ENCODE measurements at places on chromosomes 13 and 19.
A peak's percentile ranks its signal among the peaks of the same experiment; 100 is the strongest.

DNA sequence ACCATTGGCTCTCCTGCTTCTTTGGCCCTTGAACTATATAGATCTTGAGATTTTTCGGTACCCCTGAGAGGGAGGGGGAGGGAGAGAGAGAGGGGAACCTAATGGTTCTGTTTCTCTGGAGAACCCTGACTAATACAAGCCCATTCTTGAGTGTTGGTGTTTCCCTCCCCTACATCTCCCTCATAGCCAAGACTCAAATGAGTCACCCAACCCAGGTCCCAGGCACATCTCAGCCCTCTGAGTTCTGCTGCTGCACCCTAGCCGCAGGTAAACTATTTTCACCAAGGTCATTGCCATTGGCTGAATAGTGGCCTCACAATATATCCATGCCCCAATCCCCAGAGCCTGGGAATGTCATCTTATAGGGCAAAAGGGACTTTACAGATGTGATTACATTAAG lies 225.8 kb upstream of the MAB21L1 start:
- no peak for DNase-seq

GRCh38 chr13:20608438-20609020 lies 41.6 kb downstream of the IFT88 start:
- no peak for DNase-seq

- no peak for DNase-seq
These were observed 7.9 kb upstream of the STK24 start for GRCh38 chr13:98584668-98585397.

- no peak for DNase-seq
These were observed 292.4 kb upstream of the TSHZ3 start for GRCh38 chr19:31641591-31641990.

DNA sequence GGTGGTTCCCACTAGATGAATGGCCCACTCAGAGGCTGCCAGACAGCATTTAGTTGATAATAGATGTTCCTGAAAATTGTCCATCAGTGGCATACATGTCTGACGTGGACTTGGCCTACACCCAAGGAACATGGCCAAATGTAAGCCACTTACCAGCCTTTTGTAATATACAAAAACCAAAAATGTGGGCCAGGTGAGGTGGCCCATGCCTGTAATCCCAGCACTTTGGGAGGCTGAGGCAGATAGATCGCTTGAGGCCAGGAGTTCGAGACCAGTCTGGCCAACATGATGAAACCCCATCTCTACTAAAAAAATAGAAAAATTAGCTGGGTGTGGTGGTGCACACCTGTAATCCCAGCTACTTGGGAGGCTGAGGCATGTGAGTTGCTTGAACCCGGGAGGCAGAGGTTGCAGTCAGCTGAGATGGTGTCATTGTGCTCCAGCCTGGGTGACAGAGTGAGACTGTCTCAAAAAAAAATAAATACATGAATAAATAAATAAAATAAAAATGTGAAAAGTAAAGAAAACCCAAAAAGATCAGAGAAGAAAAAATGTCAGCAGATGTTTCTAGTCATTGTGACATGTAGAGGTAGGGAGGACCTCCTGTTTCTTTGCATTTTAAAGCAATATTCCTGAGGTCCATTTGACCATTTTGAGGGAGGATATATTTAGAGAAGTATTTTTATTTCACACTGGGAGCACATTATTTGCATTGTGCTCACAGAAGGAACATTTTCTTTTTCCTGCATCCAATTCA lies 7.1 kb upstream of the WTIP start:
- no peak for DNase-seq

- DNase-seq: peak; percentile 19
These were observed 86.8 kb upstream of the SCEL start for GRCh38 chr13:77448689-77449088.

GRCh38 chr13:107373551-107373950 lies 805.6 kb upstream of the ARGLU1 start:
- peak; percentile 51 for DNase-seq

GRCh38 chr13:48500652-48501197 lies 32.2 kb downstream of the RCBTB2 start:
- DNase-seq: peak; percentile 57

DNA sequence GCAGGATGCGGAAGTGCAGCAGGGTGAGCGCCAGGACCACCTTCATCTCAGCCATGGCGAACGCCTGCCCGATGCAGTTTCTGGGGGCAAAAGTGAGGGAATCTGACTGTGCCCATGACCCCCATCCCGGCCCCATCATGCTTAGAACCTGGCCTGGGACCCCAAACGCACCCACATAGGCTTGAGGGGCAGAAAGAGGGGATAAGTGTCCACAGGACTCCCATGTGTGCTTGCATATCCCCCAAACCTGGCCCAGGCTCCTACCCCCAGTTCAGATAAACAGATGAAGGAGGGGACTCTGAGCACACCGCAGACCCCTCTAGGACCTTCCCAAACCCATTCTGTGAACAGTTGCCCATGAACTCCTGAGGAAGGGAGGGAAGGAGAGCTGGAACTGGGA lies 16.0 kb upstream of the CYP4F2 start:
- no peak for DNase-seq

DNA sequence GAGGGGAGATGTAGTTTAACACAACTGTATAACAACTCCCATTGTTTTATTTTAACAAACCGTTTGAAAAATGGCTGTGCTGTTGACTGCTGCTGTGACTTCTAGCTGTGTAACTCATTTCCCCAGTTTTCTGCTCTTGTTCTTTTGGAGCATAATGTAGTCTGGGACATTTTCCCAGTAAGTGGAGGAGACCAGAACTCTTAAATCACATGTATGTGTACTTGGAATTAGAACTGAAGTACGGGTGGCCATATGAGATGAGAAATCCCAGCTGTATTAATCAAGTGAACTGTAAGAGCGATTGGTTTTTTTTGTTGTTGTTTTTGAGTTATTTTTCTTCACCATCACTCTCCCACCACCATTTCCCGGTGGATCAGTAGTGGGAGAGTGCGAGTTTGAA lies 49.4 kb upstream of the RNF113B start:
- peak; percentile 91 for DNase-seq

DNA sequence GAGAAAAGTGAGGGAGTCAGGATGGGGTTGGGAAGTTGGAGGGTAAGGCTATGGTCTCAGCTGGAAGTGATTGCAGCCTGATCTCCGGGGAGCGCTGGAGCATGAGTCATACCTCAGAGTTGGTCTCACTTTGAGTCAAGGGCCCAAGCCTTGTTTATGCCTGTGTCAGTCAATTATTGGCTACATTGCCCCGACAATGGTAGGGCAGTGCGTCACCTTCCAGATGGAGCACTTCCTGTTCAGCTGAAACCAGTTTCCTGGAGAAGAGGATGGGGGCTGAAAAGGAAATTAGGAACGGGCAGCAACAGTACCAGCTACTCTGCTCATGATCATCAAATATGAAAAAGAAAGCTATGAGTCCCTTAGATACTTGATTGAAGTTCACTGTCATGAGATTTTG lies 60.4 kb downstream of the ADGRE1 start:
- peak; percentile 22 for DNase-seq

DNA sequence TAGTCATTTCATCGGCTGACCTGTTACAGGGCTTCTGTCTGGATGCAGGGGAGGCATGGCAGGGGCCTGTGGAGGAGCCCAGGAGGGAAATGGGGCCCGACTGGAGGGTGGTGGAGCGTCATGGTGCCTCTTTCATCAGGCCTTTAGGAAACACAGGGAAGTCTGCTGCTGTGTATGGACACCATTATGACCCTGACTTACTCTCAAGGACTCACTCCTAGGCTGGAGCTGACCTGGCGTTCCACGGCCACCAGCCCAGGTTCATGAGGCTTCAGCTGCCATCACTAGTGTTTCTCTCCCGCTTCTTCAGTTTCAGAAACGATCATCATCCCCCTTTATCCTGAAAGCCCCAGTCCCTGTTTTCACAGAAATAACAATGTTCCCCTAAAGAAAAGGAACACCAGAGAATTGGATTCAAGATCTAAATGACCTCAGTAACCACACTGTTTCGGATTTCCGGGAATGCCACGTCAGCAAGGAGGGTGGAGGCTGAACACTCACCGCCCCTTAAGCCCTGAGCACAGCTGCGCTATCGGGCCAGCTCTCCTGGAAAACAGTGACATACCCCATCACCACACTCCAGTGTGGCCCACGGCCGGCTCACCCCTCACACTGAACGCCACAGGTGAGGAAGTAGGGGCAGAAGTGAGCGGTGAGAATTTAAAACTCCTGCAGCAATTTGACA lies 67.6 kb downstream of the SOX1 start:
- peak; percentile 36 for DNase-seq

DNA sequence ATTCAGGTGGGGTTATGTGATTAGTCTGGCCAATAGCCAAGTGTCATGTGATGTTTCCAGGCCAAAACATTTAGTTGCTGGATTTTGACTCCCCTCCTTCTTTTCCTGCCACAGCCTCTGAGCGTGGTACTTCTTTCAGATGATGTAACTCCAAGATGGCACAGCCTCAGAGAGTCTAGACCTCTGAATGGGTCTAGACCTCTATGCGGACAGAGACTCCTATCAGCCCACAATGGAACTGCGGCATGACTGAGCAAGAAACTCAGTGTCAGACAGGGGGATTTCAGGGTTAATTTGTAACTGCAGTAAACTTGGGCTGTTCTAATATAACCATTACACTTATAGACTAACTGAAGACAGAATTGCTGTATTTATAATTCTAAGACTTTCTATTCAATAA lies 42.6 kb upstream of the ZDHHC20 start:
- no peak for DNase-seq

DNA sequence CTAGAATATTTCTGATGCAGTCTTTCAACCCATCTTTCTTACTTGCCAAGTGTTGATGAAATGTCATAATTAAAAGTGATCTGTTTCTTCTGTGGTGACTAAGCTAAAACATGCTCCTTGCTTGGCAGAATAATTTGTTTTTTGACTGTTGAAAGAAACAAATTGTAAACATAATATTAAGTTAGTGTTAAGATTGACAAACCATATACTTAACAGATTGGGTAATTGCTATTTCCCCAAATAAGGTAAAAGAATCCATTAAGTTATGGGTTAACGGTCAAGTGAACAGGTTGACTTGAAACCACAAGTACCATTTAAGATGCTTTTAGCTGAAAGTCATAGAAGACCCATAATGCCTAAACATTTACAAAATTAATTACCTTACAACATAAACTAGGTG lies 62.9 kb downstream of the TEX26 start:
- no peak for DNase-seq

- no peak for DNase-seq
These were observed 1.1 kb downstream of the FPR1 start for GRCh38 chr19:51750400-51751094.

- DNase-seq: peak; percentile 32
These were observed 66.5 kb upstream of the USPL1 start for GRCh38 chr13:30551189-30551588.

- DNase-seq: no peak
These were observed 391.0 kb downstream of the FGF9 start for GRCh38 chr13:22061806-22062391.

- DNase-seq: no peak
These were observed 635.3 kb downstream of the UQCRFS1 start for GRCh38 chr19:28577666-28578065.

DNA sequence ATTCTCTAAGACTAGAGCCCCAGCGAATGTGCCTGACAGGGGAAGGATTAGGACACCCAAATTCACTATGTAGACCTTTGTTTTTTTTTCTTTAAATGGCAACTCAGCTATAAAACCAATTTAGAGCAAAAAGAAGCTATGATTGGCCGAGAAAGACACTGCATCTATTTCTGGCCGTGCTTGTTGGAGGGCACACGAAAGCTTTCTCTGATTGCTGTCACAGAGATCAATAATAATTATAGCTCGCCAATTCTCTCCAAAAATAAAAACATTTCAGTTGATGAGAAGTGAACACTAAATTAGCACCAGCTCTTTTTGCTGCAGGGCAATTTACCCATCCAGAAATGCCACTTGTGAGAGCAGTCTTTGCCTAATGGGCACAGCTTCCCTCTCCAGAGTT lies 31.2 kb downstream of the CBY2 start:
- DNase-seq: no peak

DNA sequence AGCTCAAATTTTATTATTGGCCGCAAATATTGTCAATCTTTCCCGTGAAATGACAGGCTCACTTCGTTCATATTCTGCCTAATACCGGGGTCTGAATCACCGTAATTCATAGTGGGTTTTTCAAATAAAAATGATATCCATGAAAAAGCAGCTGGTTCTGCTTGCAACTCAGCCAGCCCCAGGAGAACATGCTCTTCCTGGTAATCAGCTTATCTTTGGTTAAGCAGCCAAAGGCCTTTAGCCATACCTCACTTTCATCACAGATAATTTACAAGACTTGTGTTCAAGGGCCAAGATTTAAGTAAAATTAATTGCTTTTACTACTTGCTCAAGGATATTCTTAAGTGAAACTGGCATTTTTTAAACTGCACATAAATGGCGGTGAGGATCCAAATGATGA lies 22.5 kb downstream of the RNASEH2B start:
- DNase-seq: no peak

DNA sequence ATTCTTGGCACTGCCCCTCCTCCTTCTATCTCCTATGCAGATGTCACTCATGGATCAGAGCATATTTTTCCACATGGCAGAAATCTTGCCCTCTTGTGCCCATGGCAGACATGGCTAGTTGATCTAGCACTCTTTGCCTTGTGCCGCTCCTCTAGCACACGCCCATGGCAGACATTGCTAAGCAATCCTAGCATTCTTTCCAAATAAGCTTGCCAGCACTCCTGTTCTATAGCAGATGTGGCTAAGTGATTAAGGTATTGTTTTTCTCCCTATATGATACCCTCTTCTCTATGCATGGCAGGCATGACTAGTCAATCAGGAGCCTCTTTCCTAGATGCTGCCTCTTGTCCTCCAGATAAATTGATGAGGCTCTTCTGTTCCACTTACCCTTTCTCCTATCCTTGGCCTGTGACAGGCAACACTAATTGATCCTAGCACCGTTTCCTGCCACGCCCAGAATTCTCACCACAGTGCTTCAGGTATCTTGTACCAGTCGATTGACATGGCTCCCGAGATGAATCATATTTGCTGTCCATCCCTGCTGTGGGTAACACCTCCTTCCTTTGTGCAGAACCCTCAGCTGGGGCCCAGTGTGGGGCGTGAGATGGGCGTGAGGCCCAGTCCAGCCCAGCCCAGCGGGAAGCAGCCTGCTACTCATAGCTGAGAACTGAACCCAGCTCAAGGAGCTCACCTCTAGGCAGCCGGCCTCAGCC lies 26.9 kb downstream of the TMED1 start:
- peak; percentile 24 for DNase-seq

DNA sequence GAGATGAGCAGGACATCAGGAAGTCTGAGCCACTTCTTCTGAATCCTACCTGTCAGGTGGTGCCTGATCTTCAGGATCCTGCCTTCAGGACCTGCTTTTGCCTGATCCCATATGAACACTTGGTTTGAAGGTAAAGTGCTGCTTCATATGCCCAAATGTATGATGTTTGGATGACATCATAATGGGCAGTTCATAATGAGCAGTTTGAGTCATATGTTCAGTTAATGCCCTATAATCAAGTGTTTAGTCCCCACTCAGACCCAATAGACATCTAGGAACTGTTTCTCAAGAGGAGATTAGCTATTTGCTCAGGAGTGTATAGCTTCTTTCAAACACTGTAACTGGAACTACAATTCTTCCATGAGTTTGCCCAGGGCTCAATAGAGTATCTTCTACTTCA lies 58.8 kb downstream of the POLR1D start:
- no peak for DNase-seq

GRCh38 chr19:56603829-56604228 lies 8.7 kb downstream of the ZNF71 start:
- DNase-seq: no peak
